ENCODE measurements at places on chromosomes 5 and 9.
A peak's percentile ranks its signal among the peaks of the same experiment; 100 is the strongest.

- no peak for DNase-seq
Measured at GRCh38 chr5:142461028-142461590, 136.3 kb upstream of the SPRY4 start.

- no peak for DNase-seq
Measured at GRCh38 chr5:172866802-172867748, 33.0 kb downstream of the ERGIC1 start.

DNA sequence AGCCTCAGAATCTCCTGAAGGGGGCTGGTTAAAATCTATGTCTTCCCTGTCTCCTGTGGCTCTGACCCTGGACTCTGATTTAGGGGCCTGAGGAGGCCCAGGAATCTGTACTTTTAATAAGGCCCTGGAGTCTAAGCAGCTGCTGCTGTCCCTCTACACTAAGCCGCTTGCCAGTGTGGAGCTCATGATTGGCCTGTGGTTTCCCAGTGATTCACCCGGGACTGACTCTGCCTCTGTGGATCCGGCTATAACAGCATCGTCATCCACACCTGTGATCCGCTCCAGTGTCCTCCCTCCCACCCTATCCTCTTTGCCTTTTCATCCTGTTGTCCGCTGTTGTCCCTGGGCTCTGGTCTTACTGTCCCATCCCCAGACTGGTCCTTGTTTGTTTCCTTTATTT is 3.7 kb downstream of the SLC31A2 start:
- DNase-seq = no peak

- DNase-seq = peak; percentile 76
Measured at GRCh38 chr9:134407121-134407779, 81.0 kb downstream of the RXRA start.

- no peak for DNase-seq
Measured at GRCh38 chr9:134056483-134057306, 11.1 kb downstream of the BRD3 start.
